ENCODE measurements at places on chromosomes 7 and 10.

GRCh38 chr7:140673063-140673773, 473 bp downstream of the ADCK2 start:
- DNase-seq = peak; percentile 53

GRCh38 chr7:117870448-117871130, 2.7 kb downstream of the CTTNBP2 start:
- DNase-seq = no peak

- no peak for DNase-seq
Measured at GRCh38 chr10:36341471-36341870, 699.4 kb upstream of the FZD8 start.

DNA sequence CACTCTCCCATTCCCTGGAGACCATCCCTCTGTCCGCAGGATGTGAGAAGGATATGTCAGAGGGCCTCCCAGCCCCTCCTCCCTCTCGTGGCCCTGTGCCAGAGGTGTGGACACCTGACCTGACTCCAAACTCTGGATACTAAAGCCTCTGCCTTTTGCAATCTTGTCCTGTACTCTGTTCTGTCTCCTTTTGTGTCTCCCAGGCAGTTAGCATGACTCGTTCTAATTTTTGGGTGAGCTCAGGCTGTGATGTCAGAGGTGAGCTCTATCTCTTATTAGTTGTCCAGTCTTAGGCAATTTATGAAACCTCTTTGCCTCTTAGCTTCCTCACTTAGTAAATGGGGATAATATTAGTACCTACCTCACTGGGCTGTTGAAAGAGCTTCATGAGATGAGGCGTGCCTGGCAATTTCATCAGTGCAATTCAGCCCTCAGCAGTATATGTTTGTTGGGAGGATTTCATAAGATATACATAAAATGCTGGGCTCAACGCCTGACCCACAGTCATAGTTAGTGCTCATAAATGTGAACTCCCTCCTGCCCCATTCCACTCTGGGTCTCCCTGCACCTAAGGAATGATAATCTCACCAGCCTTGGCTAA, 10.9 kb downstream of the MARVELD1 start:
- no peak for DNase-seq

GRCh38 chr7:32658034-32658433, 162.7 kb downstream of the AVL9 start:
- no peak for DNase-seq

DNA sequence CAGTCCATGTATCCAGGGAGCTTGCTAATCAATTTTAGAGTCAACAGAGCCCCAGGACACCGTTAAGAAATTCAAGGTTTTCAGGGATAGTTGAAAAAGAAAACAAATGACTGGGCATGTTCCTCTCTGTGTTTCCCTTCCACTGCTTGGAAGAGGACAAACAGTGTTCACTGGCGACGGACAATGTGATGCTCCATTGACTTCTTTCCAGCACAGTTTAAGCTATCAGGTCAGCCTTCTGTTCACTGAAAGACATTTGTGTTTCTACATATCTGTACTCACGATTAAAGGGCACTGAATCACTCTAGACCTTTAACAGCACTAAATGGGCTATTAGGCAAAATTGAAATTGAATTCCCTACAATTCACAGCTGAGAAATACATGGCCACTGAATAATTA, 123.6 kb downstream of the RNLS start:
- no peak for DNase-seq

DNA sequence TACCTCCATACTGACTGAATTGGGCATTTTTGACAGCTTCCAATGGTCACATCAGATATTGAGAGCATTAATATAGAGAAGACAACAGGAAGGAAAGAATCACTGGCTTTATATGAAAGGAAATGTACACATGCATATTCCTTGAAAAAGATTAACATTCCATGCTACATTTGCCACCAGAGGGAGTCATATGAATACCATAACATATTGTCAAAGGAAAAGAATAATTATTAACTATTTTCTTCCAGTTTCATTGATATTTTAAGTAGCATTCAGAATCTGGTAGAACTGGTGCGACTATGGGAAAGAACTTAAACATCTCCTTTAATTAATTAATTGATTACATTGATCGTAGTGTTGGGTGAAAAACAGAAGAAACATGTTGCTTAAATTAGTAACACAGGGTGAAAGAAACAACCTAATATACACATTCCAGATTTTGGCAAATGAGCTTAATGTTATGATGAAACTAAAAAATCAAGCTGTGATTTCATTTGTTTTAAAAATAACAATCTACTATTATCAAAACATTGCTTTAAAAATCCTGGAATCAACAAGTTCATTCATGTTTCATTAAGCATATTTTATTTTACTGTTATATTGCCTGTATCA, 71.5 kb downstream of the GPR85 start:
- DNase-seq = peak; percentile 3

- DNase-seq = no peak
Measured at GRCh38 chr10:26550774-26551526, 112.8 kb downstream of the APBB1IP start.

- no peak for DNase-seq
Measured at GRCh38 chr7:1770331-1770730, 100.3 kb downstream of the ELFN1 start.

DNA sequence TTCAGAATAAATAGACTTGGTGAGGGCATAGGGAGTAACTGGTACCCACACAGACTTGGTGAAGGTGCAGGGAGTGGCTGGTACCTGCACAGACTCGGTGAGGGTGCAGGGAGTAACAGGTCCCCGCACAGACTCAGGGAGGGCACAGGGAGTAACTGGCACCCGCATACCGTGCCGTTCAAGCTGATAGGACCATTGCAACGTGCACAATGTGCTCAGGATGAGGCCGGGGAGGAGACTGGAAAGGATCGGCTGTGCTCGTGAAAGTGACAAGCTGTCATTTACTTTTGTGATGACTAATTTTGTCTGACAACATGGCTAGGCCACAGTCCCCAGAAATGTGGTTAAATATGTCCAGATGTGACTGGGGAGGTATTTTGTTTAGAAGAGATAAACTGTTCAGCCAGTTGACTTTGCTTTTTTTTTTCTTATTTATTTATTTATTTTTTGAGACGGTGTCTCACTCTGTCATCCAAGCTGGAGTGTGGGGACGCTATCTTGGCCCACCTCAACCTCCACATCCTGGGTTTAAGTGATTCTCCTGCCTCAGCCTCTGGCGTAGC, 76.2 kb upstream of the NMT2 start:
- no peak for DNase-seq

DNA sequence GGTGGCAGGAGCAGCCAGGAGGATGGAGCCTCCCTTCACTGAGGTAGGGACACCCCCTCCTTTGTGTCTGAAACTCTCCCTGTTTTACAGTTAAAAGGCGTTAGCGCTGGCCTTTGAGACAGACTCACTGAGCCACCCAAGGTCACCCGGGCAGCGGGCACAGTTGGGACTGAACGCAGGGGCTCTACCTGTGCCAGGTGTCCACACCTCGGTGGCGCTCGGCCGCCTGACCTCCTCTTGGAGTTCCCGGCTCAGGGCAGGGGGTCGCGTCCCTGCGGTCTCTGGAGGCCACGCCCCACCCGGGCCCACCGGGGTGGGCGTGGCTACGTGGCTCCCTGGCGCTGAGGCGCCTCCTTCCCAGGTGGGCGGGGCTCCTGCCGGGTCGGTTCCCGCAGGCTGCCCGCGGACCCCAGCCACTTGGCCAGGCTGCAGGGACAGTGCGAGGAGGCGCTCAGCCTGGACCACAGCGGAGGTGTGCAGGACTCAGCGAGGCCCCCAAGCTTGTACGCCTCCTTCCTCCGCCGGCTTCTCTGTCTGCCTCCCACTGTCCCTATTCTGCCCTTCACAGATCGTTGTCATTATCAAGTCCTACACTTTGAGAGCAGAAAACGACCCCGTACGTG, 39.9 kb upstream of the LEP start:
- no peak for DNase-seq

GRCh38 chr7:15832996-15833395, 146.5 kb upstream of the MEOX2 start:
- peak; percentile 8 for DNase-seq

DNA sequence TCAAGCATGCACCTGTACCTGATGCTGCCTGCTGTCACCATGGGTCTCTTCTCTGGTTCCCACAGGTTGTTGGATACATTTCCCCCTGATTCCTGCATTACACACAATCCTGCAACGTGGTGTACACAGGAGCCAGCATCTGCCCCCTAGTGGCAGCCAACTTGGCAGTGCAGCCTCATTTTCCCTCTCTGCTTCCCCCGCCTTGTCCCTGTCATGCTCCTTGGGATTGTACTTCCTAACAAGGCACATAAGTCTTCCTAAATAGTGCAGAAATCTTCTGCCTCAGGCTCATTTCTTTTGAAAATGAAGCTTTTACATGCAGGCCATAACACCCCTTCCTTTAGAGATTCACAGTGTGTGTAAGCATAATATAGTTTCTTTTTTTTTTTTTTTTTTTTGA, 387.5 kb downstream of the CCSER2 start:
- no peak for DNase-seq

DNA sequence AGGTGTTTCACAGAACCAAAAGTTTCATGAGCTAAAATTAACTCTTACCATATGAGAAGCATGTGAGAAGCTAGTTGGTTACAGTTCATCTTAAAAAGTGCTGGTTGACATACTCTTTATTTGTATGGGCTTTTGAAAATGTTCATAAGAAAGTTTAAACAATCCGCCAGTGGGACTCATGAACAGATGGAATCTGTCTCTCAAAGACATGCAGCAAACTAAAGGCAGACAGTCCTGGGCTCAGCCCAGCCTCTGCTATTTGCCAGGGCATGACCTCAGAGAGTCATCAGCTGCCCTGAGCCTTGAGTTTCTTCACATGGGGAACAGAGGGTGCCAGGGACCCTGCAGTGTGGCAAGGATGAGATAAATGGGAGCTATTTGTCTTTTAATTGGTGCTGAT, 3.2 kb downstream of the PYROXD2 start:
- no peak for DNase-seq

DNA sequence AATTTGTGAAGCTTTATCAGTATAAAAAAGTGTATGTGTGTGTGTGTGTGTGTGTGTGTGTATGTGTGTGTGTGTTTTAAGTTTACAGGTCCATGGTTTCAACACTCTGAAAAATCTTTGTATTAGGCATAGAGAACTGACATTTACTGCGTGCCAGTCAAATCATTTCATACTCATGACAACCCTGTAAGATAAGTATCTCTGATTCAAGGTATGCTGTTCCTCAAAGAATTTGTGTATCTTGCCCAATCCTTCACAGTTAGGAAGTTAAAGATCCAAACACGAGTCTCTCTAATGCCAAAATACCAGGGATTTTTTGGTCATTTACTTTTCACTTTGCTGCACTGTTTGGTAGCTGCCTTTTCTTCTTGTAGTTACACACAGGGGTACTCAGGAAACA, 1121.3 kb upstream of the AUTS2 start:
- no peak for DNase-seq

GRCh38 chr7:97019710-97020225, 4.9 kb downstream of the DLX5 start:
- DNase-seq = no peak

DNA sequence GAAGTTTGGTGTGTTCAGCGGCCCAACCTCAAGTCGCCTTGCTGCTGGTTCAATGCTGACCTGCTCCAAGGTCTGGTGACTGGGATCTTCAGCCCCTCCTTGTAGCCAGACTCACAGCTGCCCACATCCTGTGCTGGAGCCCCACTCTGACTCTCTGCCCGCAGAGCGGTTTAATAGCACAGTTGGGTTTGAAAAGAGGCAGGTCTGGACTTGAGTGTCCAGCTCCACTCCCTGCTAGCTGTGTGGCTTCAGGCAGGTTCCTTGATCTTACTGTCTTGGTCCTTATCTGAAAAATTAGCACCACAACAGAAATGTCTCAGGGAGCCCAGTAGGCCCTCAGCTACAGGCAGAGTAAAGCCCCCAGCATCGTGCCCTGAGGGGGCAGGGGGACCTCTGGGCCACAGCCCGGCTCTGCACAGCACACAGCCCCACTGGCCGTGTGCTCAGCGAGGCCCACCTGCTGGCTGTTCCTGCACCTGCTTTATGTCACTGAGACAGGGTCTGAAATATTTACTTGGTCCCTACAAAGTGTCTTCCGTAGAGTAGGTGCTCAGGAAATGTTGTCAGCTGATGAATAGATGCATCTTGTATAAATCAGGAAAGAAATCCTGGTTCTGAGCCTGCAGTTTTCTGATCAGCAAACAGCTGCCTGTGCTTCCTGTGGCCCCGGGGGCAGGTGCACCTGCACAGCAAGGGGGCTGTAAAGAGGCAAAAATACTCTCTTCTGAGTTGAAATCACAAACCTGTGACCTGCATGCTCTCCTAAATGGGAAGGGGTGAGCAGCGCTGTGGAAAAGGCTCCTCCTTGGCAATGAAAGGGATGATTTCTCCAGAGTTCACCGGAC, 155.5 kb downstream of the SVIL start:
- DNase-seq = no peak

GRCh38 chr10:538895-539294, 150.6 kb downstream of the DIP2C start:
- no peak for DNase-seq

DNA sequence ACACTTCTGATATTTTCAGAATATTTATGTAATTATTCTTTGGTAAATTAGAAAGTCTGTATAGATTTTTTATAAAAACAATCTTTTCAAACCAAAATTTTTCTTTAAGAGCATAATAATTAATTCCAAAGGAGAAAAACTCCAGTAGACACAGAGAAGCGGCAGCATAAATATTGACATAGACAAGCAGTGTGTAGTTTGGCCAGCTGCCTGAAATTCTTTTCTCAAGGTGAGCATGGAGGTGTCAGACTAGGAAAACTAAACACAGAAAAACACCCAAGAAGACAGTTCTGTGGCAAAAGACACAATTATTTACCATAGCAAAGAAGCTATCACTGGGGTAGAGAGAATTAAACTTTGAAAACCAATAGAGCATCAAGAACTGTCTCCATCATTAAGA, 82.4 kb downstream of the KLF6 start:
- DNase-seq = peak; percentile 35

DNA sequence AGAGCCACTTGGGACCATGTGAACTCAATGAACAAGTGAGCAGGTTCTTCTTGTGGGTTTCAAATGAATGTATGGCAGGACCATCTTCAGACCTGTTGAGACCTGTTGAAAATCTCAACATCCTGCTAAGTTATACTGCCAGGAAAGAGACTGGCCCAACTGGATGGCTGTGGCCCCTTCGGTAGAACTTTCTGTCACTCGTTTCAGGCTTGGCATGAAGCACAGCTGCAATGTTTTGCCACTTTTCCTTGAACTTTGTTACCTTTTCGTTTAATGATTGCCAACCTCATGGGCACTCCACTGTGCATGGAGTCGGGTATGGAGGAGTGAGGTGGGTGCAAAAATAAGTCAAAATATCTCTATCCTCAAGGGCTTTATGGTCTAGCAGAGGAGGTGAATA, 36.7 kb upstream of the SLC35B4 start:
- DNase-seq = no peak

- no peak for DNase-seq
Measured at GRCh38 chr10:45424668-45425404, 50.8 kb downstream of the ALOX5 start.

DNA sequence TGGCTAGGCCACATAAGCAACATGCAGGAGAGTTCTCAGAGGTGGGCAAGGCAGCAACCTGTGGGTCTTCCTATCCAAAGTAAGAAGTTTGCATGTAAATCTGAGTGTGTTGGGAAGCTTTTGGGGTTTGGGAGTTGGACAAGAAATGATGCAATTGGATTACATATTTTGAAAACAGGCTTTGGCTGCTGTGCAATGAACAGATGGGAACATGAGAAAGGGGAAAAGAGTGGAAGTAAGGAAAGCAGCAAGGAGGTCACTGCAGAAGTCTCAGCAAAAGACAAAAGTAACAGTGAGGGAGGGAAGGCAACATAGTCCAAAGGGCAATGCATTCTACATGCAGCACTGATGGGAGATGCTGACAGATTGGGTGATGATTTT, 61.1 kb upstream of the C10orf90 start:
- no peak for DNase-seq

GRCh38 chr7:42274053-42274452, 37.0 kb upstream of the GLI3 start:
- DNase-seq = no peak

GRCh38 chr7:93894966-93895640, 4.5 kb upstream of the TFPI2 start:
- no peak for DNase-seq

Measured in NCI-H2029 (cell line).